Stimulated activated CD4-positive, alpha-beta T cell treated with anti-CD3 and anti-CD28 coated beads, Interleukin-1b, Interleukin-23, amount 100 ng/mL, for 24 hours (primary cell): ENCODE measurements at places on chromosomes 13 and 19.

GRCh38 chr19:35045667-35046300, 4.3 kb downstream of the HPN start:
- no peak for DNase-seq

DNA sequence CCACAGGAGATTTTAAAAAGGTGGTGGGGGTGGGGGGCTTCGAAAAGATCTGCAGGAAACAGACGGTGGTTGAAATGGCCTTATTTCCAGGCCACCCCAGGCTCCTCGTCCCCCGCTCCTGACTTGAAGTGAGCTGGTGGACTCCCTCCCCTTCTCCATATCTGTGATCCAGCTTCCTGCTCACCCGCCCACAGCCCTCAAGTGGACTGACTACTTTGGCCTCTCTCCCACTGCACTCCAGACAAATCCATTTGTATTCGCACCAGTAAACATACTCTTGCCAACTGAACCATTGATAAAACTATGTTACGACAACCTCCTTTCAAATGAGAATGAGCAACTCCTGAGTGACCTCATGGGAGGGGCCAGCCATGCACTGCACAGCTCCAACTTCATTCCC, 259.5 kb downstream of the COL4A1 start:
- DNase-seq = no peak

DNA sequence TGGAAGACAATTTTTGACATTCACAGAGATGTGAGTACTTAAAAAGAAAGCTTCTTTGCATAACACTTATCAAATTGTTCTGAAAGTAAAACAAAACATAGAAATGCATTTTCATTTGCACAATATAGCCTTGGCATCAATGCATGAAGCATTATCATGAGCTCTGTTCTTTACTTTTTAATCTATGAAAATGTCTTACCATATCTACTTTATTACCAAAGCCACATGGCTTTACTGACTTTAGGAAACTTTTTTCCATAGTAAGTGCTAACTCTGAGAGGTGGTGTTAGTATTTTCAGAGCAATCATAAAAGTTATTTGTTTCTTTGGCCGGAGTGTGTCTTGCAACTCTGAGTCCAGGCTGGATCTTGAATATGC, 10.5 kb downstream of the TNFRSF19 start:
- DNase-seq = no peak

- no peak for DNase-seq
Measured at GRCh38 chr13:107743983-107744382, 471.4 kb downstream of the LIG4 start.

GRCh38 chr13:23797276-23797903, 91.8 kb downstream of the MIPEP start:
- no peak for DNase-seq

DNA sequence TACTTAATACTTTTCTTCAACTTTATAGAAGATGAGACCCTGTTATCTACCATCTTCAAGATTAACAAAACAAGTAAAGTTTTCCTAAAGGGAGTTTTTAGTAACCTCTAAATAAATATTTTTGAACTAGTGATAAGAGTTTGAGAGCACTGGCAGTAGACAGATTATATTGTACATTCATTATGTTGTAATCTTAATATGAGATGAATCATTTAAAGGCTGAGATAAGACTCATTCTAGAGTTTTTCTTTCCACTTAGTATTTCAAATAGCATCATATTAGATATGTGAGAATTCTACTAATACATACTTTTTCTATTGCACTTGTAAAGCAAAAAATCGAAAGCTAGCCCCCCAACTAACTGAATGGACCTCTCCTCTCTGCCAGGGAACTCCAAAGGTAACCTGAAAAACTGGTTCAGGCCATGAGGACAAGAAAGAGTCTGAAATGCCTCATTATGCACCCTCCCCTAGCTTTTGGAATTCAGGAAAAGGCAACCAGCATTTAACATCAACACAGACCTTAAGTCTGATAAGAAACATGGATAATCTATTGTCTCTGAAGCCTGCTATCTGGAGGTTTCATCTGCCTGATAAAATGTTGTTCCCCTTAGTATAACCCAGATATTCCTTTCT, 875.4 kb upstream of the SLC10A2 start:
- no peak for DNase-seq

- DNase-seq = no peak
Measured at GRCh38 chr19:1296575-1297271, 11.1 kb downstream of the EFNA2 start.

DNA sequence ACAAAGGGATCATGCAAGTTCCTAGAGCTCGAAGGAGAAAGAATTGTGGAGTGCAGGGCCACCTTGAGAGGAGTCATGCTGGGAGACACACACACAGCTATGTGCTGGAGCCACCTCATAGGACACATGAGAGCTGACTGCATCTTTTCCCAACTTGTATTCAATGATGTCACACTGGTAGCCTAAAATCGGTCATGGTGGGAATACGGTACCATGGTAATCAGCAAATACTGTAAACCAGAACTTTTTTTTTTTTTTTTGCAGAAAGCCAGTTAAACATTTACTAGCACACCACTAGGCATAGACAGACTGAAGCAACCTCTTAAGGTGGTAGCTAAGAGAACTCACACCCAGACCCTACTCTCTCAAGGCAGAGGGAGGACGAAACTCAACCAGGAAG, 47.0 kb upstream of the INTS6 start:
- no peak for DNase-seq

DNA sequence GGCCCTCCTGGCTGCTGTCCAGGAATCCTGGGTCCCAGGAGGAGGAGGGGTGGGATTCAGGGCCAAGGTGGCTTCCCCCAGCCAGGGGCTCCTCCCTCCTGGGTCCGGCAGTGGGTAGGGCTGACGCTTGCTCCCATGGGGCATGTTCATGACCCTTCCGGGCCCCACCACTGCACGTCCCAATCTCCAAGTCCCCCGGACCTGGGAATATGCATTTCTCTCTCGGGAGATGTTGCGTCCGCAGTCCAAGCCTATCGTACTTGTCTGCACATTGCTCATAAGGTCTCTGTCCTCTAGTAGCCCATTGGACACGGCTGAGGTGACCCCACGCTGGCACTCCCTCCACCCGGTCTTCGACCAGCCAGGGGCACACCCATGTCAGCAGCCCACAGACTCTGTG, 192.3 kb downstream of the TEX29 start:
- DNase-seq = no peak

GRCh38 chr13:46296921-46297320, 85.2 kb downstream of the LRRC63 start:
- DNase-seq = no peak

GRCh38 chr13:112852392-112852791, 116.6 kb upstream of the MCF2L start:
- DNase-seq = no peak

GRCh38 chr13:42388326-42388725, 116.4 kb downstream of the AKAP11 start:
- DNase-seq = no peak

GRCh38 chr13:95754069-95754468, 77.1 kb downstream of the DNAJC3 start:
- DNase-seq = no peak

- no peak for DNase-seq
Measured at GRCh38 chr13:40496035-40496810, 170.2 kb downstream of the FOXO1 start.

DNA sequence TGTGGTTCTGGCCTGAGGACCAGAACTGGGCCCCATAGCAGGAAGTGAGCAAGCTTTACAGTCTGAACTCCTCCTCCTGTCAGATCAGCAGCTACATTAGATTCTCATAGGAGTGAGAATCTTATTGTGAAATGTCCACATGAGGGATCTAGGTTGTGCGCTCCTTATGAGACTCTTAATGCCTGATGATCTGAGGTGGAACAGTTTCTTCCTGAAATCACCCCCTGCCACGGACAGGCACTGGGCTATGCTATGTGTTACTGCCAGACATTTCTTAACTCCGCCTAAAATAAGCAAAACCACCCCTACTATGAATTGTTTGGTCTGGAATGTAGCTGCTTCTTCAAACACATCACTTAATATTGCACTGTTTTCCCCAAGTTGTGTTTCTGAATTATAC, 4.6 kb downstream of the FBXL3 start:
- DNase-seq = no peak

DNA sequence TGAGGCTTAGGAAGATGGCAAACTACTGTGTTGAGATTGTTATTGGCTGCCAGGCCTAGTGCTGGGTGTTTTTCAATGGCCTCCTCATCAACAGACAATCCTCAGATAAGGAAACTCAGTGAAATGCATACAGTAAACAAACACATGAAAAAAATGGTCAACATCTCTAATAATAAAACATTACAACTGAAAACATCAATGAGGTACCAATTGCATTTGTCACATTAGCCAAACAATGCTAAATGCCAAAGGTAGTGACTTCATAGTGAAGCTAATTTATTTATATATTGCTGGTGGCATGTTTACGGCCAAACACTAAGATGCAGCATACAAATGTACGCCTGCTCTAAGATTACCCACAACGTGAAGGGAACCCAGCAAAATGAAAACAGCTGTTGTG, 224.0 kb upstream of the UBL3 start:
- no peak for DNase-seq

GRCh38 chr13:24124789-24125476, 35.6 kb upstream of the SPATA13 start:
- no peak for DNase-seq

DNA sequence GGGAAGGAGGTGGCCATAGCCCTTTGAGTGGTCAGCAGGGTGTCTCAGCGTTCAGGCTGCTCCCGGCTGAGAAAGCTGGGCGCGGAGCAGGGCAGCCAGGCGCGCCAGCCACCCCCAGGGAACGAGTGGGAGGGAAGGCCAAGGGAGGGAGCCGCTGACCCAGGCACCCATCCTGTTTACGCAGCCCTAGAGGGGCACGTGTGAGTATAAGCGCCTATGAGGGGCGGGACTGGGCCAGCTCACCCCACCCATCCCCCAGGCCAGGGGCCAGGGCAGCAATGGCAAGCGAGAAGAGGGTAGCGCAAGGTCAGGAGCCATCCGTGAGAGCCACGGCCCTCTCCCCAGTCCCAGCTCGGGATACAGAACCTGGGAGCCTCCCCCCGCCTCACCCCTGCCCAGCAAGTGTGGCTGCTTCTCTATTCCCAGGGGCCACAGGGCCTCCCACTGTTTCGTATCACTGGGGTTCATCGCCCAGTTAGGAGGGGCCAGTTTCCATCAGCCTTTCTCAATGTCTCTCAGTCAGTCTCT, 897 bp upstream of the DMKN start:
- DNase-seq = no peak

GRCh38 chr13:105816994-105817393, 718.5 kb downstream of the EFNB2 start:
- DNase-seq = no peak

DNA sequence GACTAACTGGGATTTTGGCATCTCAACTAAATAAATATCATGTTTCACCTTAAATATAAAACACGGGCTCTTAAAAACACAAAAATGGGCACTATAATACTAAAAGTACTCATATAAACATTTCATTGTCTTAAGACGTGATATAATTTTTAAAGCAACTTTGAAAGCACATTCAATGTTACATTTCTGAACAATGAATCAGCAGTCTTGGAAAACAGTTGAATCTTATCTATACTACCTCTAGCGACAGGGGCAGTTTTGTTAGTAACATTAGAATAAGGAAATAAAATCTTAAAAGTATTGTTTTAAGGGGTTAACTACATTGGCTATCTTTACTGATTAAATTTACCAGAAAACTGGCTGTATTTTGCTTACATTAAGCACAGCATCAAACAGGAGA, 156.9 kb downstream of the UGGT2 start:
- DNase-seq = no peak

DNA sequence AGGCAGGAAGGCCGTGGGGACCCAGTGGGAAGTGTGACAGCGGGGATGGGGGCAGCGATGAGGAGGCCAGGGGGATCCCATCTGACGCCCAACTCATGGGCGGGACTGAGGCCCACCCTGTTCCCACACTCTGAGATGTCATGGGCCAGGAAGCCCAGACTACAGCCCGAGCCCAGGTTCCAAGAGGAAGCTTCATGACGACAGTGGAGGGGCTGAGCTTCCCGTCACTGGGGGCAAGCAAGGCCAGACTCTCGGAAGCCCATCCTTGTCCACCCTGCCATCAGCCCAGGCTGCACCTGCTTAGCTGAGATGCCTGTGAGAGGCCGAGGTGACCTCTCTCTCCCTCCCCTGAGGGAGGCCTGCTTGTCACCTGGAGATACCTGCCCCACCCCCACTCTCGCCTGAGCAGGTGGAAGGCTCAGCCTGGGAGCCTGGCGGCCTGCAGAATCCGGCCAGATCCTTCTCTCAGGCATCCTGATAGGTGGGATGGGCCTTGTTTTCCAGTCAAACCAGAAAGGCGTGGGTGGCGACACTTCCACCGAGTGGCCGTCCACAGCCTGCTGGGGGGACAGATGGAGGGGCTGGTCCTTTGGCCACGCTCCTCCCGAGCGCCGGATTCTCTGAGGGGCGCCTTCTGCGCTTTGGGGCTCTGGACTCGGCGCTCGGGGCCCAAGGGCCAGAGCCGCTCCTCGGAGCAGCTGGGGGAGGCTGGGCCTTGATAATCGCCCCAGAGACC, 4.8 kb downstream of the ZBTB7A start:
- DNase-seq = no peak

- DNase-seq = no peak
Measured at GRCh38 chr13:112727581-112727980, 37.7 kb downstream of the ATP11A start.

DNA sequence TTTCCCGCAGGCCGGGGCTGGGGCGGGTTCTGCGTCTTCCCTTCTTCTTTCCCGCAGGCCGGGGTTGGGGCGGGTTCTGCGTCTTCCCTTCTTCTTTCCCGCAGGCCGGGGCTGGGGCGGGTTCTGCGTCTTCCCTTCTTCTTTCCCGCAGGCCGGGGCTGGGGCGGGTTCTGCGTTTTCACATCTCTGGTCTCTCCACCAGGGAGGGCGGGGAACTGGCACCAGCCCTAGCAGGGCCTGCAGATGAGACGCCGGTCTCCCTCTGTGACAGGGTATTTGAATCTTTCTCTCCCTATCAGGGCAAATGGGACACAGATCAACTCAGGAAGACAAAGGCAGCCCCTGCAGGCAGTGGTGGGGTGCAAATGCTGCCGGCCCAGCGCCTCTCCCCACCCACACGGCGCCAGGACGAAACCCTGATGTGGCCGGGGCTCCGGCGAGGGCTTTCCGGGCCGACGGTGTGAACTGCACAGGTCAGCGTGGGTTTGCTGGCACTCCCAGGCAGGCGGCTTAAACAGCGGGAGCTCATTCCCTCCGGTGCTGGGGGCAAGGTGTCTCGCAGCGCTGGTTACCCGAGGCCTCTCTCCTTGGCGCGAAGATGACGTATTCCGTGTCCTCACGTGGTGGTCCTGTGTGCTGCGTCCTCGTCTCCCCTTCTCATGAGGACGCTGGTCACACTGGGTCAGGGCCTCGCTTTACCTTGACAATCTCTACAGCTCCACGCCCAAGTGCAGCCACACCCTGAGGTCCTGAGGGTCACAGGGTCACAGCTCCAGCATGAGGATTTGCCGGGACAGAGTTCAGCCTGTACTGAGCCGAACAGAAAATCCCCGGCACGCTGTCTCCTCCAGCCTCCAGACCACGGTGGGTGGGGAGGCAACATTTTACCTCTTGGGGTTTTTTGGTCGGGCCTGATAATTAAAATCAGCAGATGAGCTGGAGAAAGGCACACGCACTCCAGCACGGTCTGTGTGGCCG, 717 bp upstream of the C13orf46 start:
- DNase-seq = no peak
